ENCODE measurements at places on chromosomes 3 and 15. TPM values are rescaled to one million over a fixed set of nuclear protein-coding genes. Genes with fewer than 3 reads are reported as not detected.

GRCh38 chr15:100861511-100861991, 18.1 kb upstream of the ALDH1A3 start:
- peak; percentile 10 for DNase-seq

DNA sequence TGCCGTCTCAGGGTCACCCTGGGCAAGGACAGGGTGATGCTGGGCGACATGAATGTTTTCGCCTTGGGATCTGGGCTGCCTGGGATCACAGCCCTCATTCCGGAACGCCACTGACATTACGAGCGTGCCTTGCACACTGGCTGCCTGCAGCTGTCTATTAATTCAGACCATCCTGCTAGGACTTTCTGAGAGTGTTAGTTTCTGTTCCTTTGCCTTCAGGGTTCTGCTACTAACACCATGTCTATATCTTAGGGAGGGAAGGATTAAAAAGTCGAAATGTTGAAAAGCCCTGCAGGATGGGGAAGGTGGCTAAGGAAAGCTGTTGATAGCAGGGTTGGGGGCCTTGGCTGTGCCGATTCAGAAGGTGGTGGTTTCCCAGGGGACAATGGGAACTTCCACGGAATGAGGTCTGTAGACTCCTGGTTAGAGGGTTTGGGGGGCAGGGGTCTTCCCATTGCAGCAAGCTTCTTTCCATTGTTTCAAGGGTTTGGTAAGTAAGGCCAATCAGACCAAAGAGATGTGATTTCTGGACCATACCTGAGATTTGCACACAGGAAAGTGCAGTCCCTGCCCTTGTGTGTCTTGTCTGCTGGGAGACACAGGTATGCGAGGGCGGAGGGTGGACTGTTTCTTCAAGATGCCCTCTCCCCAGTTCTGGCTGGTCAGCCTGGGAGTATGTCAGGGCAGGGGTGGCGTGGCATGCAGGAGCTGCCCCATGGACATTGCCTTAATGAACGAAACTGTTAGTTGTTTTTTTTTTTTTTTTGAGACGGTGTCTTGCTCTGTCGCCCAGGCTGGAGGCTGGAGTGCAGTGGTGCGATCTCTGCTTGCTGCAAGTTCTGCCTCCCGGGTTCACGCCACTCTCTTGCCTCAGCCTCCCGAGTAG, 50.9 kb downstream of the RGMA start:
- DNase-seq, result no peak

- DNase-seq, result no peak
These were observed 201.1 kb upstream of the LRRFIP2 start for GRCh38 chr3:37375184-37376127.

- no peak for DNase-seq
These were observed 27.1 kb upstream of the OSBPL11 start for GRCh38 chr3:125622381-125622791.

DNA sequence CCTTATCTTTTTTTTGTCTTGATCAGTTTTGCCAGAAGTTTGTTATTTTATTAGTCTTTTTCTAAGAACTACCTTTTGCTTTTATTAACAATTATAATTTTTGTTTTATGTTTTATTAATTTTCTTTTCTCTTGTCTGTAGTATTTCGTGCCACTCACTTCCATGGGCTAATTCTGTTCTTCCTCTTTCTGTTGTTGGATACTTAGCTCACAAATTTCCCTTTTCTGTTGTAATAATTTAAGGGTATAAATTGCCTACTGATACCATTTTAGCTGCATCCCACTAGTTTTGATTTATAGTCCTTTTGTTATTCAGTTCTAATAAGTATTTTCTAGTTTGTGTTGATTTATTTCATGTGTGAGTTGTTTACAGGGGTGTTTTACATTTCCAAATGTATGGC, 48.6 kb downstream of the SNRK start:
- no peak for DNase-seq

DNA sequence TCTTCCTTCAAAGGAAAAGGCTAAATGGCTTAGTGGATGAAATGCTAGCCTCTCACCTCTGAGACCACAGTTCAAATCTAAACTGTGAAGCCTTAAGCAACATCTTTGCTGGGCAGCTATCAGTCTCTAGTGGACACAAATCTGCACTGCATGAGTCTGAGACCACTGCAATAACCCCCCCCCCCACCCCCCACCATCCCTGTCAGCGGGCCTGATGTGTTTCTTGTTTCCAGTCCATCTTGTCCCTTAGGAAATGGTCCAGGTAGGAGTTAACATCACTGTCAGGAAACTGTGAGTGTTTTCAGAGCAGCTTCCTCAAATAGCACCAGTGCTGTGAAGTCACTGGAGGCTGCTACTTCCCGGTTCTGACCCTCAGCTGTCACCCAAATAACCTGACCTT, 140.6 kb upstream of the TMCO5A start:
- DNase-seq, result no peak

- DNase-seq, result no peak
These were observed 653.2 kb downstream of the ROBO2 start for GRCh38 chr3:77693147-77693546.

GRCh38 chr3:4006288-4006687, 207.1 kb downstream of the LRRN1 start:
- DNase-seq, result peak; percentile 11

GRCh38 chr15:74958320-74958907, 1.8 kb upstream of the RPP25 start:
- DNase-seq, result peak; percentile 17

DNA sequence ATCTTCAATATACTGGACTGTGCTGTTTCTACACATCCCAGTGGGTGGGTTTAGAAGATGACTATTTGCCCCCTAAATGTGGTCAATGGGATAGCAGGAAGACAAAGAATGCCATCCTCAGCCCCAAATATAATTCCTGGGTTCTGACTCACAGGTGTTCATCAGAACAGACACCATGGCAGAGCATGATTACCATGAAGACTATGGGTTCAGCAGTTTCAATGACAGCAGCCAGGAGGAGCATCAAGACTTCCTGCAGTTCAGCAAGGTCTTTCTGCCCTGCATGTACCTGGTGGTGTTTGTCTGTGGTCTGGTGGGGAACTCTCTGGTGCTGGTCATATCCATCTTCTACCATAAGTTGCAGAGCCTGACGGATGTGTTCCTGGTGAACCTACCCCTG, 3.0 kb downstream of the CXCR6 start:
- no peak for DNase-seq

DNA sequence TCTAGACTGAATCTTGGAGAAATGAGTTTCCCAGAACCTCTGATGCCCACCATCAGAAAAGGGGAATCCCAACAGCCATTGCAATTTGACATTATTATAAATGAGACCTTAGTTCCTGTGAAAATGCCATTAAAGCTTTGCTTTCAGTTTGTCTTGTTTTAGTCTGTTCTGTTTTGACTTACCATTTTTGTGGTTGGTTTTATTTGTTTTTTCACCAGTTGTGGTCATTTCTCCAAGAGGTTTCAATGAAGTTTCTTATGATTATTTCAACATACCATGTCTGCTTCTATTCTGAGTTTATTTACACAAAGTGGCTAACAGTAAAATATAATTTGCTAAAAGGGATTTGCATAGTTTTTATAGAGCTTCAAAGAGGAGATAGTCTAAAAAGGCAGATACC, 175.0 kb upstream of the MCTP2 start:
- no peak for DNase-seq

DNA sequence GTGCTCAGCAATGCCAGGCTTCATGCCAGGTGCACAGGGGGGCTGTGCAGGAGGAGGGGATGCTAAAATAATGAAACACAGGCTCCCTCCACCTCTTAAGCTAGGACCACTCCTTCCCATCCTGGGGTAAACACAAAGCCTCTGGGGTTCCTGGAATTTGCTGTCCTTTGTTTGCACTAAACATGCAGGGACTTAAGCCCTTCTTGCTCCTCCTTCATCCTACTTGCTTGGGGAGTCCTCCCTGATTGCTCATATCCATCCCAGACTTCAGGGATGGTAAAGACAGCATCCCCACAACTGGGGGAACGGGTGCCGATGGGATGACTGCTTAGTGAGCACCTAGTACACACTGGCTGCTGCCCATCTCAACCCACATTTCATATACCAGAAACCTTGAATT, 5.1 kb downstream of the LINGO1 start:
- no peak for DNase-seq

DNA sequence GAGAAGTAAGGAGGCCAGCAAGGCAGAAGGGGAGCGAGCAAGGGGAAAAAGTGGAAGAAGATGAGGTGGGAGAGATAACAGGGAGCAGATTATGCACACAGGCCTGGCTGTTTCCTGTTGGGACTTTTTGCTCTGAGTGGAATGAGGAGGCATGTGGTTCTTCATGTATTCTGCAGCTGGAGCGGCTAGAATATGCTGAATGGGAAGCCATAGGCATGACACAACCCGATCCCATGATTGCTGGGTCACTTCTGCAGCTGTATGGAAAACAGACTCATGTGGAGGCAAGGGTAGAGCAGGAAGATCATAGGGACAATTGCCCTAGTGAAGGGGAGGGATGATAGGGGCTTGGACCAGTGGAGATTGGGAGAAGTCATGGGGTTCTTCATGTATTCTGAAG, 206.0 kb upstream of the SUCLG2 start:
- no peak for DNase-seq

DNA sequence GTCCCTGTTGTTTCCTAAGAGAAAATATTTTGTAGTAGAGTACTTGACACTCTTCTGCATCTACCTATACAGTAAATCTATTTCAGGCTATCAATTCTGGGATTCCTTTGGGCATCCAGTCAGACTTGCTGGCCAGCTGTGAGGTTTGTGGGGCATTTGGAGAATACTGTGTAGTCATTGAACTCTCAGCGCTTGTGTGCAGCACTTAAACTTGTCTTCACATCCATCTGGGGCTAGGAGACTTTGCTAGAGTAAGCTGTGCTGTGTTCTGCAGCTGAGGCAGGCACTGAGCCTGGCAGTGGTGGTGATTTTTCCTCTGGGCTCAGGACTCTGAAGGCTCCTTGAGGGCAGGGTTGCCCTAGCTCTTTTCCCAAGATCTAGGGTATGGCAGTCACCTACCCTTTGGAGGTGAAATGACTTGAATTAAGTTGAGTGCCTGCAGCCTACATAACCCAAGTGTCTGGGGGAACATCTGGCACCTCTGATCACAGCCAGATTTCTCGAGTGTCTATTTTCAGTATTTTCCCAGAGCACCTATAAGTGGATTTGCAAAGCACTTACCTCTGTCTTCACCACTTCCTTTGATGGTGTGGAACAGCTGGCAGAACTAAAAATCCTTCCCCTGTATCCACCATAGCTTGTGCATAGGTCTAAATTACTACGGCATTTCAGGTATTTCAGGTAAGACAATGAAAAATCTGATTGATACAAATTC, 19.3 kb downstream of the CLSTN2 start:
- no peak for DNase-seq

- DNase-seq, result peak; percentile 50
These were observed 14.3 kb downstream of the ZIC4 start for GRCh38 chr3:147391781-147392624.

DNA sequence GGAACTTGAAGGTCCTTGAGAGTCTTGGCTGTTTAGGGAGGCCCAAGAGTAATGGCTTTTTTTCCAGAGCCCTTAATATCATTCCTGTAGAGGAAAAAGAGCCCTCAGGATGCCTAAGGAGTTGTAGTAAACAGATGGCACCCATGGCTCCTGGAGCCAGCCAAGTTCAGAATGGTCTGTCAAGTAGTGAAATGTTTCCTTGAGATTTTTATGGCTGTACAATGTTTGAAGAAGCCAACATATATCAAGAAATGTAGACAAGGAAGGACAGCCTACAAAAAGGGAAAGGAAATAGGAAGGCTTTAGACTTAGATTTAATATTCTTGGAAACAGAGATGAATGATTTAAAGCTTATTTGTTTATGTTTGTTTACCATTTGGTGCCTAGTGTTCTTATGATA, 334.8 kb downstream of the SATB1 start:
- DNase-seq, result no peak

The LRCH3 gene
- 129 TPM for total RNA-seq

The UBE2E1 gene
- total RNA-seq, result 74.1 TPM

The GUCA1C gene
- total RNA-seq, result not detected

The TLR9 gene
- not detected for total RNA-seq

The ARGFX gene
- not detected for total RNA-seq

The SHC4 gene
- total RNA-seq, result 3.5 TPM

The TM4SF4 gene
- total RNA-seq, result not detected

All from skin of body (tissue), 3 donors.